Motor neuron (in vitro differentiated cells): ENCODE measurements at places on chromosomes 7 and 10. TPM values are rescaled to one million over a fixed set of nuclear protein-coding genes. Genes with fewer than 3 reads are reported as not detected.

SPDYE6 gene
- 8.9 and 10.0 TPM in 2 replicates for total RNA-seq

EN2 gene
- 0.21 and 0.23 TPM in 2 replicates for total RNA-seq

ERLIN1 gene
- 9.4 and 10.3 TPM in 2 replicates for total RNA-seq

APBB1IP gene
- 11.0 and 12.2 TPM in 2 replicates for total RNA-seq

CADPS2 gene
- 3.0 TPM in 2 replicates for total RNA-seq

CCDC201 gene
- 0.66 TPM in 1 of 2 replicates, not detected in the other for total RNA-seq

CNPY1 gene
- total RNA-seq = not detected in 2 replicates

WDR86 gene
- total RNA-seq = 0.94 and 4.6 TPM in 2 replicates

SHOC2 gene
- 56.0 and 56.4 TPM in 2 replicates for total RNA-seq

AMZ1 gene
- 3.3 and 3.7 TPM in 2 replicates for total RNA-seq

TEX47 gene
- not detected in 2 replicates for total RNA-seq

GIMAP4 gene
- 0.96 TPM in 1 of 2 replicates, not detected in the other for total RNA-seq
